ENCODE measurements at places on chromosomes 5 and 9. TPM values are rescaled to one million over a fixed set of nuclear protein-coding genes. Genes with fewer than 3 reads are reported as not detected.

SPINK13 gene
- not detected for total RNA-seq

LCP2 gene
- total RNA-seq, result 5.7 TPM

CTSV gene
- total RNA-seq, result 0.19 TPM

GRCh38 chr9:38440516-38440915 is 16.3 kb upstream of the IGFBPL1 start:
- no peak for DNase-seq

Data from glomerular endothelial cell (primary cell).